ENCODE measurements at places on chromosomes 4 and X.

DNA sequence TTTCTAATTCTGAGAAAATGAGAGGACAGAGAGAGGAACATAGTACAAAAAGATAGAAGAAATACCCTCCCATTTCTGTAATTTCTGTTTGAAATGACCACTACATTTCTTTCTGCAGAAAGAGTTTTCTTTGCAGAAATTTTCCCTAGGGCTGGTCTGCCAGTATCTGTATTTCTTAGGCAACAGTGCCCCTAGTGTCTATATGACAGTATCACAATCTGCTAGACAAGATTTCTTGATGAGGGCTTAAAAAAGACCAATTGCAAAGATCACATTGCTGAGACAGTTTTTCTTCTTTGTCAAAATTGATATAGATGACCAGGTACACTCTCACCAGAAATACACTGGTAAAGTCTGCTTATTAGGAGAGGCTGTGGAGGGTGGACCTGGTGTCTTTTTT lies 81.0 kb upstream of the ZDHHC15 start:
- no peak for DNase-seq

- no peak for DNase-seq
Measured at GRCh38 chrX:154021131-154021611, 1.5 kb upstream of the IRAK1 start.

GRCh38 chr4:125573786-125574185 lies 259.0 kb downstream of the FAT4 start:
- no peak for DNase-seq

DNA sequence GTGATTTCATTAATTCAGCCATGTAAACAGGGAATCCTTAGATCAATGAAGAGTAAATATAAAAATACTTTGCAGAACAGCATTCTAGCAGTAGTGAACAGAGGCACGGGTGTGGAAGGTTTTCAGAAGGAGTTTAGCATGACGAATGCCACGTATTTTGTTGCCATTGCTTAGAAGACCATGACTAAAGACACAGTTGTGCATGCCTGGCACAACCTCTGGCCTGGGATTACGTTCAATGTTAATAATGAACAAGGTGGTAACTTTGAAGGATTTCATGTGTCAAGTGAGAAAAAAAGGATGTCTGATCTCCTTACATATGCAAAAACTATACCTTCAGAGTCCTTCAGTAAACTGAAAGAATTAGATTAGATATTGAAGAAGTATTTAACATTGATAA lies 171.9 kb downstream of the MAGEB5 start:
- DNase-seq = no peak

DNA sequence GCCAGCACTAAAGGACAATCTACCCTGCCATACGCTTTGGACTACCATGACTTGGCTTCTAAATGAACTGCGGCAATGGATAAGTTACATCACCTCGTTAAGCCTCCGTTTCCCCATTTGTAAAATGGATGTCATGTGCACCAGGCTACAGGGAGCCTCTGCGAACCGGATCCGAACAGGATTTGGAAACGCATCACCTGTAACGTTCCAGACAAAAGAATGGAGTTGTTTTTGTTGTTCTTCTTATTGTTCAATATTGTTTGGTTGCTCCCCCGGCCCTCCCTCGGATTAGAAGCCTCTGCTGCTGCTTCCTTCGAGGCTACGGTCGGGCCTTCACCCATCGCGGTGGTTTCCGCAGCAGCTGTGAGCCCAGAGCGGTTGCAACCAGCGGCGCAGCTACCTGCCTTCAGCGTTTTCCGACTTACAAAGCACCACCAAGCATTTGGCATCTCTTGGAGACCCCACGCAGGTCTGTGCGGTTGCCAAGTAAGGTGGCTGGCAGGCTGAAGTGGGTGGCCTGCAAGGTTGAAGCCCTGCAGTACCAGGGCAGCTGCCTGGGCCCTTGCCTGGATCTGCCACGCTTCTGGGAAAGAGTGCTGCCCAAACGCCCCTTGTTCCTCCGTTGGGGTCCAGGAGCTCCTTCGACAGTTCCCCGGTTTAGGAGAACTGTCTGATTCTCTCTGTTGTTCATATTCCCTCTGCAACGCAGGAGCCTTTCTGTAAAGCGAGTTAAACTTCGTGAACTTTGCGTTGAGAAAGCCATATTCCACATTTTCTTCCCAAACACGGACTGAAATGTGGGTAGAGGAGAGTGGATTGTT lies 7.1 kb downstream of the NKX3-2 start:
- no peak for DNase-seq

DNA sequence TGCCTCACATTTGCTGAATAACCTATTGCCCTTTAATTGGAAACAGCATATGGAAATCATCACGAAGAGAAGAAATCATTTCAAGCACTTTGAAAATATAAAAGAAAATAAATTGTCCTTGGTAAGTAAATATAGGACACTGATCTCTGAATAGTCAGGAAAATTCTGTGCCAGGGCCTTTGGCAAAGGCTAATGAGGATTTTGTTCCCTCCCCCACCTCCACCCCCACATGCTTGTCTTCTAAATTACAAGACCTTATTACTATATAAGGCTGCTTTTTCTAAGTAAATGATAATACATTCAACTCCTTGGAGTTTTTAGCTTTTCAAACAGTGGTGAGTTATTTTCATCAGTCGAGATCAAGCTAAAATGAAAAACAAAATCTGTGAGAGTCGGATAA lies 15.8 kb downstream of the SYNPO2 start:
- DNase-seq = no peak

DNA sequence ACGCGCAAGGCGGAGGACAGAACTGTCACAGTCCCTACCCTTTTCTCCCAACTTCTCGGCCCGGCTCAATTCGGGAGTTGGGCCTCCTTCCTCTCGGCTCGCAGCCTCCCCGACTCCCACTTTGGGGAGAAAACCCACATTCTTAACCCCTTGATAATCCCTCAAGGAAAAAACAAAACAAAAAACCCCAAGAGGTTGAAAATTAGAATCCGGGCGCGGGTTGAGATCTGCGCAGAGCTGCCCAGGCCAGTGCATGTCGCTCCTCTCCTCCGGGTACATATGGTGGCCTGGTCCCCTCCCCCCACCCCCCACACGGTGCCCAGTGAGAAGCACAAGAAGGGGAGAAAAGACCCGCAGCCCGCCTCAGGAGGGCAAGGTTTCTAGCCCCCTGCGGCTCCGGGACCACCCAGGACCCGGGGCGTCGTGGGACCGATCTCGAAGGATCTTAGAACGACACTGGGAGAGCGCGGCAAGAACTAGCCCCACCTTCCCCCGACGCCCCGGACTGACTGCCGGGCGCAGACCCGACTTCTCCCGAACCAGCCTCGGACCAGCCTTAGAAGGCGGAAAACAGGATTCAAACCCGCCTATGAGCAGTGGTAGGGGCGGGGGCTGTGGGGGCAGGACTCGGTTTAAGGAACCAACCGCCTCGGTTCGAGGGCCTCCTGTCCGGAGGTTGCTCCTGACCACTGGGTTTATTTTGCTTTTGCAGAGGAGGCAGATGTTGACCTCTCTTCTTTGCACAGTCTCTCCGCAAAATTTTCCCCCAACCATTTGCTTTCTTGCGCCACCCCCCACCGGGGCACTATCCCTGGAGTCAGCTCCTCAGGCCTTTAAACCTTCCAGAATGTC lies 2.5 kb upstream of the PDGFRA start:
- DNase-seq = peak; percentile 90

DNA sequence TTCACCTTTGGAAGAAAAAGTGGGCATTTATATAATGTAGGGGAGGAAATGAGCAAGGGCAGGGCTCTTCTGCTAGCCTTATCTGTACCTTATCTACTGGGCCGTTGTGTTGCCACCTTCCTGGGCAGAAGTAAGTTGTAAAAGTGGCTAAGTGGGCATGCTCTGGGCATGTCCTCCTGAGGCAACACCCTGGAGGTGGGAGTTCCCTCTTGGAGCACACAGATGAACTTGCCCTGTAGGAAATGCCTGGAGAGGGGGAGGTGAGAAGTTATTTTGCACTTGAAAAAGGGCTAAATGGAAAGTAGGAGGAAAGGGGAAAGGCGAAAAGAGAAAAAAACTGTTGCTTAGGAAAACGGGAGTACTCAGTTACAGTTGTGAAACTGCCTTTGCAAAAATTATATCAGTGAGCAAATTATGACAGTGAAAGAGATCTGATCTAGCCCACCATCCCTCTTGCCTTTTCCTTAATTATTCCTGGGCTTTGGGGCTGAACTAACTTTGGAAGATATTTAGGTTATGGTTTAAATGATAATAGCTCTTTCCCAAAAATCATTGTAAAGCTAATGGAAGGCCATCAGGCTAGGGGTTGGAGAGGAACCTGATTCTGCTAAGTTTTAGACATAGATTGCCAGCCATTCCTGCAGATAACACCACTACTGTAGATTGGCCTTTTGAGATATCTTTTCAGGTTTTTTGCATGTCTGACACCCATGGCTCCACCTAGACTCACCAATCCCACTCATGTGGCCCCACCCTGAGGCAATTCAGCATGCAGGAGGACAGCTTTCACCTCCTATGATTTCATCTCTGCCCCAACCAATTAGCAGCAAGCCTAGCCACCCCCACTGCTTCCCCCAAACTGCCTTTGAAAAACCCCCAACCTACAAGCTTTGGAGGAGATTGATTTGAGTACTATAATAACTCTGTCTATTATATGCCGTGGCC lies 20.5 kb upstream of the ZNF81 start:
- DNase-seq = no peak

GRCh38 chr4:184329659-184330400 lies 112.2 kb upstream of the ENPP6 start:
- no peak for DNase-seq
